Stimulated activated CD4-positive, alpha-beta T cell treated with anti-CD3 and anti-CD28 coated beads, Interleukin-12 subunit alpha, Interleukin-12 subunit beta, amount 100 ng/mL, for 4 hours (primary cell): ENCODE measurements at places on chromosomes 2 and 18.
A peak's percentile ranks its signal among the peaks of the same experiment; 100 is the strongest.

- no peak for DNase-seq
These were observed 6.5 kb upstream of the KCNG2 start for GRCh38 chr18:79790996-79791972.

- no peak for DNase-seq
These were observed 27.9 kb upstream of the EPC2 start for GRCh38 chr2:148616662-148617061.

DNA sequence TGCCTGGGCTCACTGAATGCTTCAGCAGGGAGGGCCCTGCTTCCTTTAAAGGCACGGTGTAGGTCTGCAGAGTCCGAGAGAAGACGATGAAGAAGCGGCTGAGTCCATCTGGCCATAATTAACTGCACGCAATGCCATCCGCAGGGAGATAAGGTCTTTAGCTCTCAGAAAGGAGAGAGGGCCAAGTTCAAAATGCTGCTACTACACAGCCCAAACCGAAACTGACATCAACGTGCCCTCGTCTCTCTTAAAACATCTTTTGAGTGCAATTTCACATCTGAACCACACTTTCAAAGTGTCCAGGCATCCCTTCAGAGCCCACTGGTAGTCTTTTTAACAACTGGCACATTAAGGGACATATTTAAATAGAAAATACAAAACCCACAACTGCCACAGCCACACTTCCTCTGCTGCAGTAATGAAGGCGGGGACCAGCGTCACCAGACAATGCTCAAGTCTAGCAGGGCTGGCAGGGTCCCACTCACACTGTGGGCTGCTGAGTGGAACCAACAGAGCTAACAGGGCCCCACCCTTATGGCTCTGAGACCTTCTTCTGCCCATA lies 35.8 kb downstream of the ST3GAL5 start:
- DNase-seq = peak; percentile 28

GRCh38 chr2:203104273-203104672 lies 89.6 kb downstream of the NBEAL1 start:
- no peak for DNase-seq
